Dorsolateral prefrontal cortex (tissue), 122 donors: ENCODE measurements at places on chromosomes 3 and 15. TPM values are rescaled to one million over a fixed set of nuclear protein-coding genes. Genes with fewer than 3 reads are reported as not detected.

PLAAT1 gene
- 10.8 TPM for total RNA-seq

MINDY2 gene
- 41.8 TPM for total RNA-seq

DNA sequence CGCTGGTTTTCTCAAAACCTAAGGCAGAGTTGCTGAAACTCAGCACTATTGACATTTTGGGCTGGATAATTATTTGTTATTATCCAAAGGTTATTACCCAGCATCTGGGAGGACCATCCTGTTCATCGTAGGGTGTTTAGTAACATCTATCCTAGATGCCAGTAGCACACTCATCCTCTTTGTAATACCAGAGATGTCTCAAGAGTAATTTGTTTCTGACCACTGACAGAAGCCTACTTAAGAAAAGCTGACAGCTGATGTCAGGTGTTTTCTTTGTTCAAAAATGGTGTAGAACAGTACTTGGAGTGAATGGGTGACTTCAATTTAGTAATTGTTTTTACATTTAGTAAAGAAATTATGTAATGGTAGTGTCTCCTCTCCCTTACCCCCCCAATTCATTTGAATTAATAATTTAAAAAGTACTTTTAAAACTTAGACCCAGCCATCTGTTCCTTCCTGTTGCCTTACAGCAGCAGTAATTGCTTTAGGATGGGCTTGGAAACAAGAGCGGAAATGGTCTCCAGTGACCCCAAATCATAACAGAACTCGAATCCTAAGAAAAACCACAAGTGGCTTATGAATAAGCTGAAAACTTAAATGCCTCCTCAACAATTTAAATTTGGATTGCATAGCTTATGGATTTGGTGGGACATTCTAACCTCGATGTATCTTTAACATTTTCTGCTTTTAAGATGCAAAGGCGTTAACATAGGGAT, 105.4 kb downstream of the PTPRG start:
- no peak for DNase-seq

DNA sequence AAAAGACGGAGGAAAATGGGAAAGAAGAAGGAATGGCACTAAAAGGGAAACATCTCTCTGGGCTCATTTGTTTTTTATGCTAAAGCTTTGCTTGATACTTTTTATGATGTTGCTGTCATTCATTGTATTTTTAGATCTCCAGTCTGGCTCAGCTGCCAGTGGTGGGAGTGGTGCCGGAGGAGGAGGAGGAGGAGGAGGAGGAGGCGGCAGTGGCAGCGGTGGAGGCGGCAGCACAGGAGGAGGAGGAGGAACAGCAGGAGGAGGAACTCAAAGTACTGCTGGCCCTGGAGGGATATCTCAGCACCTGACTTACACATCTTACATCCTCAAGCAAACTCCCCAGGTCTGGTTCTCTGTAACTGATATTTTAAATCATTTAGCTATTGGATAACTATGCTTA, 49.6 kb downstream of the MAP6D1 start:
- DNase-seq = peak; percentile 45

PIERCE2 gene
- 2.3 TPM for total RNA-seq

LRRC31 gene
- total RNA-seq = not detected

- DNase-seq = no peak
Observed at GRCh38 chr15:33125894-33126537, 68.5 kb downstream of the FMN1 start.

GRCh38 chr3:139524841-139525636, 14.5 kb downstream of the RBP1 start:
- no peak for DNase-seq

DNA sequence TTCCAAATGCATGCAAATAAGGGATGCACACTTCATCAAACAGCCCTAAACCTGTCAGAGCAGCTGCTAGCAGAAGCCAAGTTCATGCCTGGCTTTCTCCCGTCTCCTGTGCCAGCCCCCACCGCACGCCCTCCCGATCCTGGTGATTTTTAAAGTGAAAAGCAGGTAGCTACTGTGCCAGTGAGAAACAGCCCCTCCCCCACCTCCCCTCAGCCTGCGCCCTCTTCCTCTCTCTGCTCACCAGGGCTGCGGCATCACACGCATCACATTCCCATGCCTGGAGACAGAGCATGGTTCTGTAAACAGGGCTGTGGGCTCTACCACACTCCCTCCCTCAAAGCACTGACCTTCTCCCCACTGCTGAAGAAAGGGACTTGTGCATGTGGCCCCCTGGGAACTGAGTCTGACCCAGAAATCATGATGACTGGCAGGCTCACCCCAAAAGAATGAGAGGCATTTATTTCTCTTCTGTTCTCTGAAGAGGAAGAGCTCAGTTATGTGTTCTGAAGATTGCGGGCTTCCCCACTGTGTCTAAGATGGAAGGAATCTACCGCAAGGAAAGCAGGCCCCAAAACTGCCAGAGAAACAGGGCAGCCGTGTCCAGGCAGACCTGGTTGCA, 14.5 kb upstream of the SLC6A1 start:
- no peak for DNase-seq

- peak; percentile 77 for DNase-seq
Observed at GRCh38 chr3:185362850-185363661, at the start of gene MAP3K13. MAP3K13 (plus strand) TSS chr3:185363136; CDS start chr3:185428582, 65,446 bp downstream.

GOLGA8J gene
- total RNA-seq = 0.54 TPM

GRCh38 chr3:194536871-194537637, 50.3 kb upstream of the ATP13A3 start:
- DNase-seq = no peak

DENND6A gene
- total RNA-seq = 31.7 TPM

DNA sequence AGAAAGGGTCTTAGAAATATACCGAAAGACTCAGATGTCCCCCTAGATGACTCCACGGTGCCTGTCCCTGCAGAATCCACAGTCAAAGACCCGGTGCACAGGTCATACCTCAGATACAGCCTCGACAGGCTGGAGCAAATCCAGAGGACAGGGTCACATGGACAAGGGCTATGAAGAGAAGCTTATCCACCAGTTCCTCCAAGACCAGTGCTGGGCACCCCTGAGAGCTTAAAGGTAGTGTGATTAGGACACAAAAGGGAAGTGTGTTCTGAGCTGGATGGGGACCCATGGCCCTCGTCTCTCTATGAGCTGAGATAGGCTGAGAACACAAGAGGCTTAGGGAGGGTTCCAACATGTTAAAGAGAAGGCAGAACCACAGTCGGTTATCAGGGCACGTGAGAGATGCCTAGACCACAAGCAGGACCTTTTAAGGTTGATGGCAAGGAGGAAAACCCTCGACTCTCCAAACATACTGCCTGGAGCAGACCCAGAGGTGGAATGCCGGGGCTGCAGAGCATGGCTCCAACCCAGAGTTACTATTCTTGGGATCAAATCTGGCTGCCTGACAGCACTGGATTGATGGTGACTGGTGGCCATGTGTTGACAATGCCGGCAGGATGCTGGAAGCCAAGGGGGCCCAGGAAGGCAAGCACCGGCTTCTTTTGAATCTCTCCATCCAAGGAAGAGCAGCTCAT, 46.9 kb downstream of the ADCY5 start:
- DNase-seq = no peak

- no peak for DNase-seq
Observed at GRCh38 chr3:107579371-107579770, 56.6 kb downstream of the BBX start.

DNA sequence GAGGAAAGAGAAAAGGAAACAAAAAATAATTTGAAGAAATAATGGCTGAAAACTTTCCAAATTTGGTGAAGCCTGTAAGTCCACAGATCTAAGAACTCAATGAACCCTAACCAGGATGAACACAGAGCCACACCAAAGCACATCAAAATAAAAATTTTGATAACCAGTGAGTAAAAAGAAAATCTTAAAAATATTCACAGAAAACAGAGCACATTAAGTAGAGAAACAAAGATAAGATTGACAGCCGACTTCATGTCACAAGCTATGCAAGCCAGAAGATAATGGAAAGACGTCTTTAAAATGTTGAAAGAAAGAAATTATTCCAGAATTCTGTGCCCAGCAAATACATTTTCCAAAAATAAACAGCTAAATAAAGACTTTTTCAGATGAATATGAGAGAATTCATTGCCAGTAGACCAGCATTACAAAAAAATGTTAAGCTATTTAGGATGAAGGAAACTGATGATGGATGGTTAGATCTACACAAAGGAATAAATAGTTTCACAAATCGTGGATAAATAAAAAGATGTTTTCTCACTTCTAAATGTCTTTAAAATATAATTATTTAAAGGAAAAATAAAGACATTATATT, 140.2 kb upstream of the SKOR1 start:
- DNase-seq = no peak

GRCh38 chr15:82030176-82030575, 15.6 kb downstream of the MEX3B start:
- DNase-seq = no peak

PRR20G gene
- not detected for total RNA-seq

- DNase-seq = no peak
Observed at GRCh38 chr3:29758434-29759322, 477.8 kb downstream of the RBMS3 start.

GRCh38 chr15:80996247-80996646, 4.5 kb upstream of the TLNRD1 start:
- DNase-seq = no peak

DNA sequence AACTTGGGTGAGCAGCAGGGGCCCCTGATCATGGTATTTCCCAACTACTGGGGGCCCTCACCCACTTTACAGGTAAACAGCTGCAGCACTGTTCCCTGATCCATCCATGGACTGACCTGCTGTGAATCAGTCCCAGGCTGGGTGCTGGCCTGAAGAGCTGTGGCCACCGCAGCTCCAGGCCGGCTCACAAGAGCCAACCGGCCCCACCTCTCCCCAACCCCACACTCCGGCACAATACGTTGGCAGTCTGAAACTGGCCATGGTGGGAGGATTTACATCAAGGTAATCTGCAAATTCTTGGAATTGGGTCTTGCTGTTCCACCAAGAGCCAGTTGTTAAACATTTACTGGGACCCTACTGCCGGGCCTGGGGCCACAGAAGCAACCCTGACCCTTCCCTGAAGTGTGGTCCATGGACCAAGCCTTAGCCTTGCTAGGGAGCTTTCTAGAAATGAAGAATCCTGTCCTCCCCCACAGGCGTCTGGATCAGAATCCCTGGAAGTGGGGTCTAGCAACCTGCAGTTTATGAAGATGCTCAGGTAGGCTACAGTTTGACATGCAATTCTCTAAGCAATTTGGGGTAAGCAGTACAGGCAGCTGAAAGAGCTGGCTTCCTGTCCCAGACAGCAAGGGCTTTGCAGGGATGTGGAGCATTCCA, 3.7 kb downstream of the SLC6A20 start:
- DNase-seq = no peak

- no peak for DNase-seq
Observed at GRCh38 chr3:59558906-59559720, 509.3 kb upstream of the CFAP20DC start.

DNA sequence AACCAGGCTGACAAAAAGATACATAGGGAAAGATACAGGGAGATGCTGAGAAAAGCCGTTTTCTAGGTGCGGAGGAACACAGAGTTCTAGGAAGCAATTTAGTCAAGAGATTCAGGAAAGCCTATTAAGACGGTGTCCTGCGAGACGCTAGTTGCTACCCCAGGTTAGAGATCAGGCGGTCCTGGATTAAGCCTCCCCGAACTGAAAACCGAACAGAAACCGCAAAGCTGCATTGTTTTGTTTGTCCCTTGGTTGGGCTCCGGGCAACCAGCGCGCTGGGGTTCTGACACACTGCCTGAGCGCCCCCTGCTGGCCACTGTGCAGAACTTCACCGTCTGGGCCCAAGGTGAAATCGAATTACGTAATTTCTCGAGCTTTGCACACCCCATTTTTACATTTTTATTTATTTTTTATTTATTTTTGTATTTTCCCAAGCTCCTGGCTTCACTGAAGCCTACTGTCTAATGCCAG, 37.3 kb upstream of the NDUFB4 start:
- DNase-seq = peak; percentile 80

DNA sequence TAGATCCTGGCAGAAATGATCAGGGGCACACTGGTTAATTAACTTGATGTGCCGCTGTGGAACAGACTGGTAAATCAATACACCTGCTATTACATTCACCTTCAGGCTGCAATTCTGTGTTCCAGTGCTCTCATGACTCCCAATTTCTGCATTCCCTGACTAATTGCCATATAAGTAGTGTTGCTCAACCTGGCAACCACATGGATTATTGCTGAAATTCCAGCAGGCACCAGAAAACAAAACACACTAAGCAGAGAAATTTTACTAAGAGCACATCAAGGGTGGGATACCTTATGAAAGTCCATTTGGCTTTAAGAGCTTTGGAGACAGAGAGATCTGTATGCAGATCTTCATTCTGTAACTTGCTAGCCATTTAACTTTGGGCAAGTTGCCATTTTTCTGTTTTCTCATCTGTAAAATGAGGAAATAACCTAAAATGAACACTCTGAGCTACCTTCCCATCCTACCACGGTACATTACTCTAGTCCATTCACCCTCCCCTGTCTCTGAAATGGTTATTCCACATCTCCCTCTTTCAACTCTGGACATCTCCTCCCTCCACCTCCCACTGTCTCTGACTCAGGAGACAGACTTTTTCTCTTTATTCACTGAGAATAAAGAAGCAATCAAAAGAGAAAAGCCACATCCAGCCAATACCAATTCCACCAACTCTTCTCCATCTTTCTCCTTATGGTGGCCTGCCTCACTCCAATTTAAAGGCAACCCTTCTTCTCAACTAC, 54.6 kb downstream of the STAC start:
- DNase-seq = no peak

DNA sequence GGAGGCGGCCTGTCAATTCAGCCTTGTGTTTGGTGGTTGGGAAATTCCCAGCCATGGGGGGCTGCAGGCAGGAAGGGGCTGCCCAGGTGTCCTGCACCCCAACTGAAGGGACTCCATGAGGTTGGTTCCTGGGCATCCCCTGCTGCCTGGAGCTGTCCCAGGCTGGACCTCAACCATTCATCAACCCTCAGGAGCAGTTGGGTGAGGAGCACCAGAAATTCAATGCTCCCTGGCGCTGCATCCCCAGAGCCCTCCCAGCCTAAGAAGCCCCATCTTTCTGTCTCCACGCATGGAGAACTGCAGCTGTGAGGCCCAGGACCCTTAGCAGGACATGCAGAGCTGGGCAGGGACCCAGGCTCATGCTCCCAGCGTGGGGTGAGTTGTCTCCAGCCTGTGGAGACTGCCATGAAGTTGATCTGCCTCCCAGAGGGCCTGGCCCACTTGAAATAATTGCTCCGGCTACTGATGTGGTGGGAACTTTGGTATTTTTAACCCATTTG, 8.0 kb upstream of the SEMA3B start:
- no peak for DNase-seq

GABRB3 gene
- 152 TPM for total RNA-seq

NR1I2 gene
- total RNA-seq = 0.79 TPM

PRR23E gene
- not detected for total RNA-seq

DNA sequence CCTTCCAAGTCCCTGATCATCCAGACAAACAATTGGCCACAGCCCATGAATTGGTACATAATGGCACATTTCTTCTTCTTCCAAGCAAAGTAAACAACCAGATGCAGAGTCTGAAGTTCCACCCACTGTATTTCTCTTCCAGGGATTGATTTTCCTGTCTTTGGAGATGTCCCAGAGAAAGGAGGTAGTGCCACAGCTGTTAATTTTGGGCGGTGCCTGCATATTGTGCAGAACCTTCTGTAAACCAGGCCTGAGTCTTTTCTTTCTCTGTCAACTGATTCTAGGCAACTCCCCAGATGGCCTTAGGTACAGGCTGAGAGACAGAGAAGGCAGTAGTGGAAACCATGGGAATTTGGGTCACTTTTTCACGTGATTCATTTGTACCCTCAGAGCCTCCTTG, 73.5 kb upstream of the TNIK start:
- no peak for DNase-seq

- DNase-seq = no peak
Observed at GRCh38 chr3:68249265-68249664, 594.9 kb upstream of the SUCLG2 start.

- no peak for DNase-seq
Observed at GRCh38 chr3:15256861-15257341, 50.9 kb downstream of the CAPN7 start.

GRCh38 chr3:100737334-100737733, 28.0 kb downstream of the TFG start:
- DNase-seq = no peak
